ENCODE measurements at places on chromosomes 4 and X.

- DNase-seq = no peak
These were observed 101.3 kb downstream of the RPA4 start for GRCh38 chrX:96985046-96985445.

- DNase-seq = no peak
These were observed 710 bp downstream of the PRKG2 start for GRCh38 chr4:81214144-81214880.

GRCh38 chr4:67712000-67712625 is 11.2 kb upstream of the UBA6 start:
- DNase-seq = no peak

GRCh38 chrX:71181558-71181909 is 36.9 kb downstream of the NLGN3 start:
- DNase-seq = no peak

- no peak for DNase-seq
These were observed 127.4 kb downstream of the HMX1 start for GRCh38 chr4:8744083-8744805.

DNA sequence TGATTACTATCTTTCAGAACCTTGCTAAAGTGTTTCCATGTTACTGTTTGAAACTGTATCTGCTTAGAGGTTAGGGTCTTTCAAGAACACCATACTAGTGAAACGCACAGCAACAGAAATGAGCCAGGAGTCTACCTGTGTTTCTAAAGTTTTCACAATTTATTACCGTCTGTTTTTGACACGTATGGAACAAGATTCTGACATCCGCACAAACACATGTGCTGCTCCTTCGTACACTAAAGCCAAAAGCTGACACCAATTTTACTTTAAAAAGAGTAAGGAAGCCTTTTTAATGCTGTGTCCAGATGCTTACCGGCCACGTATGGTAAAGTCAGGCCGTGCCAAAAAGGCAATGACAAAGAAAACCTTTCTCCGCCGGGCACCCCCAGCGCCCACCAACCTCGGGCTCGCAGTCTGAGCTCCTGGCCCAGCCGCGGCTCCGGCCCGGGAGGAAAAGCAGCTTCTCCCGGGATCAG is 532 bp downstream of the RPS4X start:
- DNase-seq = no peak

- no peak for DNase-seq
These were observed 37.7 kb upstream of the VMA21 start for GRCh38 chrX:151359341-151359740.

- no peak for DNase-seq
These were observed 46.6 kb upstream of the DHX15 start for GRCh38 chr4:24630937-24631336.

DNA sequence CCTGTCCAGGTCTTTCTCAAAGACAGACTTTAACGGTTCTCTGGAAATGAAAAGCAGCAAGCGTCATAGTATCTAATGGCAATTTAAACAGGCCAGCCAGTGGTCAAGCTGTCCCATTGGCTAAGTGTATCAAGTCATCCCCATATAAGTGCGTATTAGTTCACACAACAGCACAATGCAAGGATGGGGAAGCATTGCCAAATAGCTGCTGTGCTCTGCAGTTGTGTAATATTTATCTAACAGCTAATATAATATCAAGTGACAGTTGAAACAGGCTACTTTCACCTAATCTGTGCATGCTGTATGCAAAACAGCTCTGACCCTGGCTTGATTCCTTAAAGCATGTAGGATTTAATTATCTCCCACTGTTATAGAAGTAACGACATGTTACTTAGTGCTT is 134.8 kb upstream of the PPARGC1A start:
- DNase-seq = peak; percentile 37

DNA sequence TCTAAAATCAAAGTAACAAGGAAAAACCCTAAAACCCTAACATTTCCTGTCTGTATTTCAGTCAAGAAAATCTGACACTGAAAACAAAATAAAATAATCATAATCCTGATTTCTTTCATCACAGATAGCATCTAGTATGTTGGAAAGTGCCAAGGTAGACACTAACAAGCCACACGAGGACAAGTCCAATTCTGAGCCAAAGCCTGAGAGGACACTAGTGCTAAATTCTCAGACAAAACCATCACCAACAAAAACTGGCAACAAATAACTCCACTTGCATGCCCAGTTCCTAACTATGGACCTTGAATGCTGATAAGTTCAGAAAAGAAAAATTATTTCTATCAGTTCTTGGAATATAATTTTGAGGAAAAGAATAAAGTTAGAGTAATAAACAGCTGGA is 113.7 kb downstream of the MANBA start:
- no peak for DNase-seq

DNA sequence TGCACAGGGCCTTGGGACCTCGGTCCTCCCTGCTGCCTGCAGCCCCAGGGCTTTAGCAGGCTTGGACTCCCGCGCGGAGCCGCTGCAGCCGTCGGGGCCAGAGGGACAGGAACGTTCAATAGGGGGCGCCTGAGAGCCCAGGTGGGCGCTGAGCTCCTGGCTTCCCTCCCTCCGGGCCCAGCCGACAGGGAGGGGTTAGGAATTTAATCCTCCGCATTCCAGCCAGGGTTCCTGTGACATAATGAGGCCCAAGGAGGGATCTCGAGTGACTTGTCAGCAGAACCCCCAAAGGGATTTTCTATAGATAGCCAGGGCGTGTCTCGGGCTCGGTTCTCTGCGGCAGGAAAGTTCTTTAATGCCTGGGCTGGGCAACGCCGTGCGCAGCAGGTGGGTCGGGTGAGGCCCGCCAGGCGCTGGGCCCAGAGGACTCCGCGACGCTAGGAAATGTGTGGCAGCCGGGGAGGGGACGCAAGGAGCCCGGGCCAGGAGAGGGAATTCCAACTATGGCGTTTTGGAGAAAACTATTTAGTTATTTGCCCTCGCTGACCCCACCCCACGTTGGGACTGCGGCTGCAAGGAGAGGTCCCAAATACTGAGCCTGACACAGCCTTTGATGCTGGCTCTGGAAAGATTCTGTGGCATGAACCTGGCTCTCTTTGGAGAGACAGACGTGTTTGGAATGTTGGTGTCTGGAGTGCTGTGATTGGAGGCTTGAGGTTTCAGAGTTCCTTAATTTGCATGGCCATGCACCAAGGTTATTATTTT is 285.2 kb upstream of the GATB start:
- no peak for DNase-seq

DNA sequence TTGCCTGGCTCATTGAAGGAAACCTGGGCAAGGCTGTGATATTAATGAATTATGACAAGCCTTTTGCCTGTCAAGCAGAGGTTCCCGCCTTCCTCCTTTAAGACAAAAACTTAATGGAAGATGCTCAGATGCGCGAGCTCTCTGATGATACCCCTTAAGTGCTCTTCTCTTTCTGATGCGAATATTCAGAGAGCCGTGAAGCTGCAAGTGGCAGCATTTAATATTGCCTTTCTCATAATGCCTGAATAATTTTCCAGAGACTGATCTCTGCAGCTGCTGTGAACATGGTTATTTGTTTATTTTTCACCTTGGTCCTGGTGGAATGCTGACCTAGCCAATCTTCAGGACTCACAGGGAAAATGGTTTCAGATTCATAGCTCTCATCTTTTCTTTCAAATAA is 251.8 kb downstream of the TENM3 start:
- no peak for DNase-seq

Measured in fibroblast of skin of left quadriceps (primary cell).